ENCODE measurements at places on chromosomes 11 and 22. TPM values are rescaled to one million over a fixed set of nuclear protein-coding genes. Genes with fewer than 3 reads are reported as not detected.

GAL gene
- 5.4 TPM for total RNA-seq

OR10G4 gene
- not detected for total RNA-seq

POTEH gene
- total RNA-seq: not detected

CDKN1C gene
- total RNA-seq: 31.5 TPM

UBASH3B gene
- 44.4 TPM for total RNA-seq

KREMEN1 gene
- 12.9 TPM for total RNA-seq

DEUP1 gene
- total RNA-seq: under 0.01 TPM

HBD gene
- 5.9 TPM for total RNA-seq

ZP1 gene
- under 0.01 TPM for total RNA-seq

TKFC gene
- total RNA-seq: 27.1 TPM

ANKK1 gene
- total RNA-seq: under 0.01 TPM

WNT11 gene
- 0.51 TPM for total RNA-seq

PAFAH1B2 gene
- 110 TPM for total RNA-seq

TBX10 gene
- total RNA-seq: not detected

SMTNL1 gene
- total RNA-seq: not detected

SHISA8 gene
- not detected for total RNA-seq

CAT gene
- total RNA-seq: 93.8 TPM

MS4A6E gene
- not detected for total RNA-seq

FGF19 gene
- not detected for total RNA-seq

IL10RA gene
- 0.26 TPM for total RNA-seq

TMEM45B gene
- not detected for total RNA-seq

MRE11 gene
- total RNA-seq: 6.9 TPM

CLTCL1 gene
- 11.3 TPM for total RNA-seq

TRPM5 gene
- total RNA-seq: not detected
